ENCODE measurements at places on chromosomes 2 and 18. TPM values are rescaled to one million over a fixed set of nuclear protein-coding genes. Genes with fewer than 3 reads are reported as not detected.

GRCh38 chr2:67581751-67582150 lies 184.6 kb downstream of the ETAA1 start:
- DNase-seq: no peak

The HRH4 gene
- not detected for polyA plus RNA-seq

The MGAT4A gene
- polyA plus RNA-seq: 0.08 TPM

The PID1 gene
- 15.7 TPM for polyA plus RNA-seq

The TMEM37 gene
- 0.75 TPM for polyA plus RNA-seq

Data from fibroblast of lung (primary cell).